ENCODE measurements at places on chromosomes 1 and 21.

- DNase-seq = no peak
These were observed 43.2 kb upstream of the ADGRL2 start for GRCh38 chr1:81757398-81758020.

DNA sequence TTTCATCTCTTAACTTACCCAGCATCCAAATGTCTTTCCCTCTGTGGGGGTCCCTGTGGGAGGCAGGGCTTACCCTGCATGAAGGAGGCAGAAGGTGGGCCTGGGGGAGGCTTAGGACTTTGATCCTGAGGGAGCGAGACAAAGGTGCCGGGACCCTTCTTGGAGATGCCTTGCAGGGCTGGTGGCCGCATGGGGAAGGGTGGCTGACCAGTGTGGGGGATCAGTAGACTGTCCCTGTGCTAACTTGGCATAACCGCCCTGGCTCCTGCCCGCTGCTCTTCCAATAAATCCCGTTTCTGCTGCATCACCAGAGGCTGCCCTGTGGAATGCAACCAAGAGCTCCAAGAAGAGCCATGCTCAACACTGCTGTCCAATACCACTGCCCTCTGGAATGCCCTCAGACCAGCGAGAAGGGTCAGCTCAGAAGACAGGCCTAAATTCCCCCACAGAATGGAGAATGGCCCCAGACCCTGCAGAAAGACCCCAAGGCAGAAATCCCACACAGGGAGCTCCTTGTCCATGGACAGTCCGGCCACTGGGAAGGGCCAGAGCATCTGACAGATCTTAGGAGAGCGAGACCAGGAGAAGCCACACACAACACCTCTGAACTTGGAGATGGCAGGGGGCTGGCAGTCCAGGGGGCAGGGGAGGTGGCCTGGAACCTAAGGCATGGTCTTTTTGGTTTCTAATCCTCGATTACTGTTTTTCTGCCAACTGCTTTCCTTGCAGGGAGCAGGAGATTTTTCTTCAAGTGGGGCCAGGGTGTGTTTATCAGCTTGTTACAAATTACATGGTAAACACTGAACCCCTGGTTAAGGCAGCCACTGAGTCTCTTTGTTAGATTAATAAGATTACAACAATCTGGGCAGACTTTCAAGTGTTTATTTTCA, 46.7 kb upstream of the DMRTB1 start:
- DNase-seq = no peak

DNA sequence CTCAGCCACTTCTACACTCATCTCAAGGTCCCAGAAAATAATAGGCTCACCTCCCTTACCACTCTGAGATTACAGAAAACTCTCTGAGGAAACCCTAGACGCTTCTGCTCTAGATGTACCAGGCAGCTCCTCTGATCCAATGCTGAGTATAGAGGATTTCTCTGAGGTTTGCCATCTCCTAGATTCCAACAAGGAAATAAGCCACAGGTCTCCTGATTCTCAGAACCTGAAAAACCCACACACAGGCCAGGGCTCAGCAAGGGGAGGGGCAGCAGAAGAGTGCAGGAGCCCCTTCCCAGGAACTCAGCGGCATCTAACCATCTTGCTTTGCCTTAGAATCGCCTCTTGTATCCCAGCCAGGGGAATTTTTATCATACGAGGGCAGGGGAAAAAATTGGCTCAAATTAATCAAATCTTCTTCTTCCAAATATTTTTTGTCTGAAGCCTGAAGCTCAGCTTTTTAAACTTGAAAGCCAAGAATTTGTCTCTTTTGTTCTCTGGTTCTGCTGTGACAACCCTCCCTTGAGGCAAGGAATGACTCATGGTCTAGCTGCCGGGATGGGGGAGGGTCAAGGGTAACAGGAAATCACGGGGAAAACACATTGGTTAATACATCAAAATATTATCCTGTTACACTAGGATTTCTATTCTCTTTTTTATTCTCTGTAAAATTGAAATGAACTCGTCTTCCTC, 30.8 kb downstream of the GORAB start:
- DNase-seq = no peak

DNA sequence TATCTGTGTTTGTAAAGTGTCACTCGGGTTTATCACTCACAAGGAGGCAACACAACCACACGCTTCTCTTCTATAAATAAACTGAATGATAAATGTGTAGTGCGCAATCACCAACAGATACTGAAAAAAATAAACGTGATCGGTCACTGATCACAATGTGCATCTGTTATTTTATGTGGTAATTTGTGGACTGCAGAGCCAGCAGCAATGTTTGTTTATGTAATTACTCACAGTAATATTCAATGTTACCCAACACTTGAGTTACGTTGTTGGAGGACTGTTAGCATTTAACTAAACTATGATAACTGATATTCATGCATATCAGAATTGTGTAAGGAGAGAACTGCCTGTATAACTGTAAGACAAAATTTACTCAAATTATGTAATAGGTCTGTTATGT, 129.6 kb downstream of the USH2A start:
- DNase-seq = no peak

DNA sequence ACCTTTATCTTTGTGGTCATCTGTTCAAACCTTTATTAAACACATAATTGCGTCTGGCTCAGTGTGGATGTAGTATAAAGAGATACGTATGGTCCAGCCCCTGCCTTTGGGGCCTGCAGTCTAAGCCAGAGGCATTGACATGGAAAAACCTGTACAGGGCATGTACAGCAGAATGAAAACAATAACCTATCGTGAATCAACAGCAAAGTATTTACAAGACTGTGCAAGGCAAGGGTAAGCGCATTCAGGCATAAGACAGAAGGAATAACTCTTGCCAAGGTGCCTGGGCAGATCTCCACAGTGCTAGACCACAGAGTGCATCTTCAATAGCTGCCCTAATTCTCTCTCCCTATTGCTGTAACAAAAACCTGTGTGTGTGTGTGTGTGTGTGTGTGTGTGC, 35.5 kb downstream of the KIRREL1 start:
- DNase-seq = no peak

DNA sequence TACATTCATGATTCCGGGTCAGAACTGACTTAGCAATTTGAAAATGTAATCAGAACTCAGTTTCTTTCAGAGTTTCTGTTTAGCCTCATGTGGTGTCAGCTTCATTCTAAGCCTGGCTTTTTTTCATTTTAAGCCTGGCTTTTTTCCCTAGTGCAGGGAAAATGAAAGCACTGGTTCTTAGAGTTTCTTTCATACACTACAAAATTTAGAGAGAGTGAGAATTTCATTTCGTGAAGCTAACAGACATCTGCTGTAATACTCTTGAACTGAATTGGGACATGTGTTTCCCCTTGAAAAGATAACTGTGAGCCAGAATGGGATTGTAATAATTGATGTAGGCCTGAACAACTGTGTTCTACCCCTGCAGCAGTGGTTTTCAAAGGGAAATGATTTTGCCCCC, 95.3 kb upstream of the KIAA0040 start:
- no peak for DNase-seq
